ENCODE measurements at places on chromosomes 5 and 9. TPM values are rescaled to one million over a fixed set of nuclear protein-coding genes. Genes with fewer than 3 reads are reported as not detected.

The SMIM15 gene
- total RNA-seq, result 17.4 TPM

The CCL28 gene
- total RNA-seq, result 8.8 TPM

The AGXT2 gene
- total RNA-seq, result not detected

The KCNN2 gene
- total RNA-seq, result not detected

The LCN6 gene
- total RNA-seq, result not detected

The ANKRD34B gene
- total RNA-seq, result 0.10 TPM

The DDX4 gene
- total RNA-seq, result not detected

The PCDH12 gene
- under 0.01 TPM for total RNA-seq

The KIF12 gene
- not detected for total RNA-seq

The FOXI1 gene
- 0.10 TPM for total RNA-seq

The CMBL gene
- total RNA-seq, result 0.10 TPM

The CSF2 gene
- 3.5 TPM for total RNA-seq

The DCP2 gene
- total RNA-seq, result 101 TPM

The RCL1 gene
- total RNA-seq, result 27.7 TPM

The SLC1A1 gene
- not detected for total RNA-seq

The CLIC3 gene
- 3.4 TPM for total RNA-seq

The TLR4 gene
- total RNA-seq, result 59.9 TPM

The SOX30 gene
- not detected for total RNA-seq

The SLC6A3 gene
- total RNA-seq, result not detected

The SOHLH1 gene
- not detected for total RNA-seq

The TMEM174 gene
- not detected for total RNA-seq

The SEMA6A gene
- 0.21 TPM for total RNA-seq

The SPATA31A7 gene
- total RNA-seq, result not detected

The TAF11L5 gene
- total RNA-seq, result not detected

The SHISAL2B gene
- not detected for total RNA-seq

The ANKRD18B gene
- 1.2 TPM for total RNA-seq

The BTNL3 gene
- total RNA-seq, result not detected

The TUSC1 gene
- 0.52 TPM for total RNA-seq

The KIF27 gene
- total RNA-seq, result 6.4 TPM

The PRELID2 gene
- total RNA-seq, result 1.7 TPM

The PCDHB6 gene
- not detected for total RNA-seq

The PROB1 gene
- 0.21 TPM for total RNA-seq

The CD74 gene
- 2,135 TPM for total RNA-seq

The C5orf15 gene
- total RNA-seq, result 26.6 TPM

The ELOVL7 gene
- total RNA-seq, result 23.2 TPM

The SEC61B gene
- 48.6 TPM for total RNA-seq

The RPS14 gene
- total RNA-seq, result 4,450 TPM

The PTGER4 gene
- 441 TPM for total RNA-seq

The PCDHA7 gene
- not detected for total RNA-seq

The IQGAP2 gene
- total RNA-seq, result 75.0 TPM

The ACTBL2 gene
- not detected for total RNA-seq

The LEAP2 gene
- 0.21 TPM for total RNA-seq

The PDCD1LG2 gene
- not detected for total RNA-seq

The MYOT gene
- total RNA-seq, result not detected

The PTGR1 gene
- total RNA-seq, result 0.31 TPM

The ABL1 gene
- 14.7 TPM for total RNA-seq

The OTP gene
- not detected for total RNA-seq

The SYK gene
- 38.9 TPM for total RNA-seq

The SPATA31C1 gene
- not detected for total RNA-seq

The COL23A1 gene
- 0.10 TPM for total RNA-seq

The ZNF879 gene
- 4.1 TPM for total RNA-seq

The C7 gene
- not detected for total RNA-seq

The CER1 gene
- total RNA-seq, result not detected

The CLPTM1L gene
- 46.8 TPM for total RNA-seq

The PCDHB14 gene
- not detected for total RNA-seq

The PHF24 gene
- not detected for total RNA-seq

The DMGDH gene
- total RNA-seq, result not detected

The MARVELD2 gene
- total RNA-seq, result 0.10 TPM
